GM12865 (cell line): ENCODE measurements at places on chromosomes 5 and 9.
A peak's percentile ranks its signal among the peaks of the same experiment; 100 is the strongest.

- DNase-seq: no peak
These were observed 15.9 kb upstream of the OMD start for GRCh38 chr9:92439921-92440750.

GRCh38 chr9:120388003-120388855, 191.7 kb downstream of the CDK5RAP2 start:
- DNase-seq: no peak

- DNase-seq: no peak
These were observed 80.4 kb upstream of the OSMR start for GRCh38 chr5:38765399-38765861.

GRCh38 chr9:107992271-107992670, 502.7 kb upstream of the KLF4 start:
- no peak for DNase-seq

GRCh38 chr9:121750715-121751623, 99.5 kb downstream of the DAB2IP start:
- DNase-seq: no peak

GRCh38 chr9:71854811-71855210, 56.2 kb downstream of the ABHD17B start:
- DNase-seq: no peak

DNA sequence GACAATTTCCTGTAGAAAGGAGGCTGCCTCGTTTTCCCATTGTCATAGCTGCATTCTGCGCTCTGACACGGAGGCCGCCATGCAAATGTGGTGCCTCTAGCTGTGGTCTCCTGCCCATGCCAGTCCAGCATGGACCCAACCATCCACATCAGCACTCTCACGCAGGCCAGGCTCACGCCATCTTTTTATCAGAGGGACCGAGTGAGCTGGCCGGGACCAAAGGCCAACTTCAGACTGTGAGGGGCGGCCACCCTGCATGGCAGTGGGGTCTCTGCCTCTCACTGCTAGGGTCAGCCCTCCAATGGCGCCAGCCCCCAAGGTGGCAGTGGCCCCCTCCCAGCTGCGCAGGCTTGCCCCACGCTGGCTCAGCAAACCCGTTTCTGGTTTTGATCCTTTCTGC, 131.9 kb upstream of the LMX1B start:
- no peak for DNase-seq

- peak; percentile 24 for DNase-seq
These were observed 33.7 kb upstream of the ITGA1 start for GRCh38 chr5:52754051-52754450.

- no peak for DNase-seq
These were observed 49.7 kb downstream of the GNAQ start for GRCh38 chr9:77981907-77982306.

DNA sequence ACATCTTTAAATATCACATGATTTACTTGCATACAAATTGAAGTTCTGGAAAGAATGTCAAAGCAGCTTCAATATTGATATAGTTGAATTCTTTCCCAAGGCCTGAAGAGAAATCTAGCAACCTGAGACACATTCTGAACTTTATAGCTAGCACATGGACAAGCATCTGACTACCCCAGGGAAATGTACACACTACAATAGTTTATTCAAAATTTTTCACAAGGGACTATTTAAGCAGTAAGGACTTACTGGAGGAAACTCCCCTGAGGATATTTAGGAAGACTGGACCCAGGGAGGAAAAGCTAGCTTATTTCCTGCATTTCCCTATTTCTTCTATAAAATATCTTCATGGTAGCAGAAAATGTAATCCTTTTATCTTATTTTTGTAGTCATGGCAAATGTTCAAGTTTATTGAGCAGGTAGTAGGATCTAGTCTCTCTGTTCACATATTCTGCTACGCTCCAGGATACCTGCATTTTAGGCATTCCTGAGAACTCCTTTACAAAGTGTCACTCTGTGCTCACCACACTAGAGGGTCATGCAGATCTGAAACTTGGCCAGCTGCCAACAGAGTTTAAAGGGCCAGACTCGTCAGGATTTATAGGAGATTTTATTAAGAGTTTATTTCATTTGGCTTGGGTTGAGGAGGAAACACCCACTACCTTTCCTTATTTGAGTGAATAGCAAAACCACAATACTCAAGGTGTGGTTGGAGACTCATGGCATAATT, 348.4 kb upstream of the FTMT start:
- DNase-seq: peak; percentile 14

DNA sequence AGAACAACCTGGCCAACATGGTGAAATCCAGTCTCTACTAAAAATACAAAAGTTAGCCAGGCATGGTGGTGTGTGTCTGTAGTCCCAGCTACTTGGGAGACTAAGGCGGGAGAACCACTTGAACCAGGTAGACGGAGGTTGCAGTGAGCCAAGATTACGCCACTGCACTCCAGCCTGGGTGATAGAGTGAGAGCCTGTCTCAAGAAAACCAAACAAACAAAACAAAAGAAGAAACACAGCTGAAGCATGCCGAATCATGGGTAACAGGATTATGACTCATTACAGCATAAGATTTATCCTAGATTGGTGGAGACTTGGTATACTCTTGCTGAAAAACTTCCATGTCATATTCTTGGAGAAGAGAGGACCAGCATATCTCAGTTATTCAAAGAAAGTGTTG, 236.7 kb upstream of the CCNH start:
- no peak for DNase-seq

GRCh38 chr9:97735070-97735600, 38.0 kb upstream of the XPA start:
- DNase-seq: no peak

DNA sequence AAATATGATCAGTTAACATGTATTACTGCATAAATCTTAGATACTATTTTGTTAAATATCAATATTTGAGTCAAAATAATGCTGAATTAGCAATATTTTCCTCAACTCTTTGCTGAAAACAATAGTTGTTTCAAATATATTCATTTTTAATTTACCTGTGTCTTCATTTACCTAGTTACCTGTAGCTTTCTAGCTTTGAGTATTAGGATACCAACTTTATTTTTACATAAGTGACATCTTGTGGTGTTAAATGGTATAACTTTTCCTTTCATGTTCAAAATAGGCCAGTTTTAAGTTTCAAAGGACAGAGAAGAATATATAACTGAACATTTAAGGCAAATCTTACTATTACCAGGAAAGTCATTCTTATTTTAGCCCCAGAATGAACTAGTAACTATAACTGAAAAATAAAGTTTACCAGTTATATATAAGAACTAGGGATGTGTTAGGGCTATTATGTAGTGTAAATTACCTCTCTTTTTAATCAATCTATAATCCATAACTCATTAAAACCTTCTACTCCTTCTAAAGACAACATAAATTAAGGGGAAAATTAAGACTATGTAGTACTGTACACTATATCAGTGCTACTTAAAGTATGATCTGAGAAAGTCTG, 25.3 kb downstream of the AP3B1 start:
- DNase-seq: peak; percentile 4

DNA sequence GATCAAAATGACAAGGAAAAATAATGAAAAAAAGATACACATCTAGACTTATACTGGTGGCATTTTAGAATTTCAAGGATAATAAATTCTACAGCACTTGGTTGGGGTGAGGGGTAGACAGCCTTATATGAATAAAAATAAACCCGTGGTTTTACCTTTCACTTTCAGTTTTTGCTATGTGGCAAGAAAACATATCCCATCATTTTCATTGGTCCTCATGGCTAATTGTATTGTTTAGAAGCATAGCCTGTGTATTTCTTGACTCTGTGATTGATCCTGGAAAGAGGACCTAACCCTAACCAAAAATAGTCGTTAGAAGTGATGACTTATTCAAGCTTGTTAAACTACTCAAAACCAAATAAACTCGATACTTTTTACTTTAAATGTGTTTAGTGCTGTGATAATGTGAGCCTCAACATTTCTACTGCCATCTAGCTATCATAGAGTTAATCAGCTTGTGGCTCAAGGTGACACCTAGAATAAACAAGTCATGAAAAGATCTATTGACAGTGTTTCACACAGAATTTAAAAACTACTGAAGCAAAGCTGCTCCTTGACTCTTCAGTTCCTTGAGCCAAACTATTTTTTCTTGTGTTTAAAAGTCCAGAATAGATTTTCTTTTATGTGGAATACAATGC, 153.3 kb upstream of the IZUMO3 start:
- no peak for DNase-seq

DNA sequence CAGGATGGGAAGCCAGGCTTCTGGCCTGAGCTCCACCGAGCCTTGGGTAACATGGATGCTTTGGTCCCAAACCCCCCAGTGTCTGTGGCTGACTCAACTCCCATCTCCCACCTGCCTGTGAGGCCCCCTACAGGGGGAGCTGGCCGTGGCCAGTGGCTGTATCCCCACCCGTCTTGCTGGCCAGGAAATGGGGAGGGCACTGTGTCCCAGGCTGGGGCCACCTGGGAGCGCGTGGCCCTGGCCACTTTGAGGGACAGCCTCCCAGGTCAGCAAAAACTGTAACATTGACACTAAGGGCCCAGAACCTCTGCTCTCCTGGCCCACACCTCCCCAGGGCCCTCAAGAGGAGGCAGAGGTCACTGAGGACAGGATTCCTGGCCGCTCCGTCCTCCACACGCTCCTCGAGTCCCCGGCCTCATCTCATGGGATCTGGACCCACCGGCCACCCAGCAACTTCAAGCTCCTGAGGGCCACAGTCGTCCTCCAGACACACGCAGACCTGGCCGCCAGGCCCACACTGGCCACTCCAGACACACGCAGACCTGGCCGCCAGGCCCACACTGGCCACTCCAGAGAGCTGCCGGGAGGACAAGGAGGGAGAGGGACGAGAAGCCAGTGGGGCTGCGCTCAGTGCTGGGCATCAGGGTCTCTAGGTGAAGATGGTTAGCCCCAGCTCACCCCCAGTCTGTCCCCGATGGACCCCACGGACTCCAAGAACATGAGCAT, 44.2 kb downstream of the DBH start:
- no peak for DNase-seq

DNA sequence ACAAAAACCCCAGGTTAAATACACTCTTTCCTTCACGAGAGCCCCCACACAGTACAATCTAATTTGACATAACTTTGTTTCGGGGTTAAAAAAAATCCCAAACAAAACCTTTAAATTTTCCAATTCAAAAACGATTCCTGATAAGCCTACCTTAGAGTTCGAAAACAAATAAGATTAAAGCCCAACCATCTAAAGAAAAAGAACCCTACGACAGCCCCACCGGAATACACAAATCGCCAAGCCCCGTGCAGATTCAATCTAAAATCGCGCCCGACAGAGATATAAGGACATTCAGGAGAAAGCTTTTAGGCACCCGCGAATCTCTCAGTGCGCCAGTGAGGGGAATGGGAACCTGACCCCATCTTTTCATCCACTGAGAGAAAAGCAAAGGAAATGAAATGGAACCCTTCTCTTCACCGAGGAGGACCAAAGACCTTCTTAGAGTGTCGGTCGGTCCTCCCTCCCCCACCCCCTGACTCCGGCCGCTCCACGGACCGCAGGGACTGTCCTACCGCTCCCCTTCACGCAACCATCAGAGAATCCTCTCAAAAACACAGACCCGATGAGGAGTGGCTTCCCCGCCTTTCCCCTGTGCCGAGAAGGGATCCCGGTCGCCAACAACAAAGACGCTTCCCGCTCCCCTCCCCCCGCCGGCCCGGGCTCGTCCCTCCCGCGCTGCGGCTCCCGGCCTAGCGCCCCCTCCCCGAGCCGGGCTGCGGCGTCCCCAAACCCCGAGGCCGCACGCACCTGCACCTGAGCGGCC, 925 bp downstream of the ABHD17B start:
- DNase-seq: peak; percentile 44

DNA sequence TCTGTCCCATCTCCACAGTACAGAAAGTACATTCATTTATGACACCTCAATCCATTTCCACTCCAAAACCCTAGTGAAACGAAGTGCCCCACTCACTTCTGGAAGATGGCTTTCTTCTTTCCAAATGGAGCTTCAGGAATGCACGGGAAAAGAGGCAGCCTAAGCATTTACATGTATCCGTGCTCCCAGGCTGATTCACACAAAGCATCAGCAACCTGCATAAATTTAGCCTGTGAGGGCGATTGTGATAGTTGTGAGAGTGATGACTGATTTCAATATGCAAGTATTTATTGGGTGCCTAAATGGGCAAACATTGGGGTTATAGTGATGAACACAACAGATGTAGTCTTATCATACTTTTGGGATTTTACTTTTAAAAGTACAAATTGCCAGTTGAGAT, 86.6 kb downstream of the PLPPR1 start:
- no peak for DNase-seq

- no peak for DNase-seq
These were observed 8.4 kb downstream of the CCIN start for GRCh38 chr9:36177571-36177970.

- no peak for DNase-seq
These were observed 20.6 kb downstream of the PITX1 start for GRCh38 chr5:135013445-135013844.

GRCh38 chr5:18970000-18970399, 1018.0 kb downstream of the CDH18 start:
- peak; percentile 29 for DNase-seq

- no peak for DNase-seq
These were observed 180.9 kb downstream of the CD180 start for GRCh38 chr5:67015541-67016191.

DNA sequence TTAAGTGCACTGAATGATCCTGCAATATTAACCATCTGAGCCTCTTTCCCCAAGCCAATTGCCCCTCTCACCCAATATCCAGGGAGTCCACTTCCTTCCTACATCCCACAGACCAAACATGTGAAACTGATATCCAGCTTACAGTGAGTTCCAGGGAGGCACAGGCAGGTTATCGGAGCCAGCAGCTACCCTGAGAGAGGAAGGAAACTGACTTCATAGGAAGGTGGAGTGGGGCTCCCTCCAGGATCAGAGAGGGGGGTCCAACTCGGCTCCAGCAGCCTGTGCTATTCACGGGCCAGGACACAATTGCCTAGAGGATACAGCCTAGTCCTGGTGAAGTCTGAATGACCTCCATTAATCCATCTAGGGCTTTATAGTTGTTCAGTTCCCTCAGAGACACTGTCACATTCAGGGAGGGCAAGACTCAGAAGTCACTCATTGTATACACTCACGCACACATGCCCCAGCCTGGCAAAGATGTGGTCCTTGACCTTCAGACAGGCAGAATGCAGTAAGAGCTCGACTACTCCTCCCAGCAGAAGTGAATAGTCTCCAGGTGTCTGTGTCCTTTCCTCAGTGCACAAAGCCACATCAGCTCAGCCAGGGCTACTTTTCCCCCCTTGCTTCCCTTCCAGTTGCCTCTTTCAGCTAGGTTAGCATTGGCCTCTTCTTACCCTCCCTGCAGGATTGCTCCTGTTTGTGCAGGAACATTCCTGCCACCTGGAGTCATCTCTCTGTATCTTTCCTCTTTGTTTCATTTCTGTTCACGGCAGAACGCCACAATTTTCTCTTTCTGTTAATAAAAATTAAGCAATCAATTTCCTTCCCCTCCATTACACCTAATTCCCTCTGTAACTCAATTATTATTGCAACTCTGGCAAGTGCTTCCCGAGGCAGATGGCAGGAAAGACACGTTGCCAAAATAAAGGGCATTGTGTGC, 501.7 kb downstream of the ARHGEF28 start:
- no peak for DNase-seq

- DNase-seq: no peak
These were observed 15.1 kb upstream of the LPCAT1 start for GRCh38 chr5:1538741-1539392.

GRCh38 chr5:41109186-41109585, 38.0 kb upstream of the MROH2B start:
- DNase-seq: no peak

- no peak for DNase-seq
These were observed 9.9 kb upstream of the PTGER4 start for GRCh38 chr5:40669606-40670390.

- peak; percentile 90 for DNase-seq
These were observed at the start of gene FAM120A for GRCh38 chr9:93450945-93451815. FAM120A (plus strand) TSS chr9:93451685; CDS start chr9:93451916, 231 bp downstream.

GRCh38 chr9:136952321-136952850, 313 bp downstream of the LCN12 start:
- DNase-seq: no peak

- peak; percentile 81 for DNase-seq
These were observed 4.8 kb downstream of the ECSCR start for GRCh38 chr5:139457653-139458306.
